NCI-H187 treated with DMSO at 0.1 percent for 48 hours (cell line): ENCODE measurements at places on chromosomes 2 and 18.

DNA sequence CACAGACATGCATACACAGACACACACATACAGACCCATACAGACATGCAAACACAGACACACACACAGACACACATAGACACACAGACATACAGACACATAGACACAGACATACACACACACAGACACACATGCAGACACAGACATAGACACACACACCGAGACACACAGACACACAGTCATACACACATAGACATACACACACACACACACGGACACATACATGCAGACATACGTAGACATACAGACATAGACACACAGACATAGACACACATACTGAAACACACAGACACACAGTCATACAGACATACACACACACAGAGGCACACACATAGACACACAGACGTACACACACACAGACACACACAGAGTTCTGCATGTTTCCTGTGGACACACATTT lies 26.9 kb downstream of the INHBB start:
- no peak for DNase-seq

GRCh38 chr2:200843993-200844948 lies 20.2 kb downstream of the CLK1 start:
- DNase-seq, result no peak

- DNase-seq, result no peak
These were observed 910 bp downstream of the SRSF7 start for GRCh38 chr2:38750011-38750890.

GRCh38 chr2:177478029-177478428 lies 85.5 kb downstream of the AGPS start:
- no peak for DNase-seq

- no peak for DNase-seq
These were observed 129.0 kb downstream of the EVA1A start for GRCh38 chr2:75431763-75432162.

- DNase-seq, result no peak
These were observed 29.0 kb upstream of the SLC35F6 start for GRCh38 chr2:26735097-26735496.

- DNase-seq, result no peak
These were observed 736 bp downstream of the ZSCAN30 start for GRCh38 chr18:35289293-35289692.

- DNase-seq, result no peak
These were observed 13.2 kb downstream of the SLC9A2 start for GRCh38 chr2:102632380-102633175.

DNA sequence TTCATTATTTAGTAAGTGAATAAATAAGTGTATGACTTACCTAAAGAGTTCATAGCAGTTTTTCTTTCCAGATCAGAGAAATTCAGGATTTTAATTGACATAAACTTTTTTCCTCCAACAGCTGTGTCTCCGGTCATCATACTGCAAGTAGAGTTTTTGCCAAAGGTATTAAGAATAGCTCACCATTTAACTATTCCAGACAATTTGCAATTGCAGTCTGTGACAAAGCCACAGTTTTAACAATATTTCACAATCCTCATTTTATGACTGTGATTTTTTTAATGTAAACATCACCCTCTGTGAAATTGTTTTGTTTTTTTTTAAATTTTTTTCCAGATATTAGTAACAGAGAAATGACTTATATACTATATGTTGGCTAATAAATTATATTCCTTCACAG lies 199.1 kb downstream of the TRIB2 start:
- no peak for DNase-seq

- DNase-seq, result no peak
These were observed 210.6 kb downstream of the TMEM247 start for GRCh38 chr2:46689993-46690392.

DNA sequence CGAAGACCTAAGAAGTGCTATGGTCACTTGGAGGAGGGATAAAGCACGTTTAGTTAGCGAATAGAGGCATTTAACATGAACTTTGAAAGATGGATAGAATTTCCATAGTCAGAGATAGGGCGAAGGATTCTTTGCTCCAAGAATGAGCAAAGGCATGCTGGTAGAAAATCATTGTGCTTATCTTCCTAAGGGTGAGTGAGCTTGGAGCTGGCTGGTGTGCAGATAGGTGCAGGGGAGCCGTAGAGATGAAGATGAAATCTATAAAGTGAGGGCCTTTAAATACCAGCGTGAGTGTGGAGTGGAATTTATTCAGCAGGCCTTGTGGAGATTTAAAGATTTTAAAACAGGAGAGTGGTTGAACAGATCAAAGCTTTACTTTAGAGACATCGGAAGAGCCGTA lies 1.6 kb downstream of the HRH4 start:
- DNase-seq, result no peak

GRCh38 chr2:9230881-9231280 lies 24.3 kb downstream of the ASAP2 start:
- DNase-seq, result no peak

DNA sequence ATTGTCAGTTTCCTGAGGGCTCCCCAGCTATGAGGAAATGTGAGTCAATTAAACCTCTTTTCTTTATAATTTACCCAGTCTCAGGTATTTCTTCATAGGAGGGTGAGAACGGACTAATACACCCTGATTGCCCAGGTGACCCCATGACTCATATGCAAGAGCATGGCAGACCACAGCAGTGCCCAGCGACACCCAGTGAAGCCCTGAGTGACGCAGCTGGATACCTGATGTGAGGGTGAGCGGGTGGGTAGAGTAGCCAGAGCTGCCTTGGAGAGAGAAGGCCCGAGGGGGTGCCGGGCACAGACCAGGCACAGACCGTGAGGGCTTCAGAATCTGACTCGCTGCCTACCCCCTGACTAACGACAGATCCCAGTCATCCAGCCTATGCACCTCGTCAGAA lies 15.4 kb downstream of the ALPG start:
- no peak for DNase-seq

DNA sequence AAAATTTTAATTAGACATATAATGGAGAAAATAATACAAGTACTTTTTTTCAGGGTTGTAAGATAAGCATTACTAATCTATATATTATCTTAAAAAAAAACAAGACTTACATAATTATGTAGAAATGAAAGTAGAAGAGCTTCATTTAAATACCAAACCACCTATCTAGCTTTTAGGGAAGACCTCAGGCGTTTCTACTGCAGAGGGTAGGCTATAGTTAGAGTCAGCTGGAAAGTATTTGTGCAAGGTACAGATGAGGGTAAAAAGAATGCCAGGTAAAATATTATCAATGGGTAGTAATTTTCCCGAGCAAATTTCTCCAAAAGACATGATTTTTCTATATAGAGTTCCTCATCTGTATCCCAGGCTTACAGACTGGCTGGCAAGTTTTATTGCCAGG lies 30.5 kb upstream of the SLC39A10 start:
- DNase-seq, result no peak

DNA sequence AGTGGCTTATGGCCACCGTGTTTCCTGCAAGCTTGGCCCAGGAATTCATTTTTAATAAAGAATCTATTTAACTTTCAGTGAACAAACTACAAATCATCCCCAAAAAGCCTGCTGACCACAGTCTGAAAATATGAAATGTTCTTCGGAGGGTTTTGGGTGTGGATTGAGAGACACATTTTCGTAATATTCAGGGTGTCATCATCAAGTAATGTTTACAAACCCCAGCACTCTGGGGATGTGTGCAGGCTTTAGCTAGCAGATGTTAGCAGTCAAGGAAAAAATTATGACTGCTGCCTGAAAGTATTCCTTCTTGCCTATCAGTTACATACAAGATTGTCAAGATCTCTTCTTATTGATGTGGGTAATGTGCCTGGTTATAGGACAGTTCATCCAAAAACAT lies 143.9 kb upstream of the FN1 start:
- DNase-seq, result no peak

DNA sequence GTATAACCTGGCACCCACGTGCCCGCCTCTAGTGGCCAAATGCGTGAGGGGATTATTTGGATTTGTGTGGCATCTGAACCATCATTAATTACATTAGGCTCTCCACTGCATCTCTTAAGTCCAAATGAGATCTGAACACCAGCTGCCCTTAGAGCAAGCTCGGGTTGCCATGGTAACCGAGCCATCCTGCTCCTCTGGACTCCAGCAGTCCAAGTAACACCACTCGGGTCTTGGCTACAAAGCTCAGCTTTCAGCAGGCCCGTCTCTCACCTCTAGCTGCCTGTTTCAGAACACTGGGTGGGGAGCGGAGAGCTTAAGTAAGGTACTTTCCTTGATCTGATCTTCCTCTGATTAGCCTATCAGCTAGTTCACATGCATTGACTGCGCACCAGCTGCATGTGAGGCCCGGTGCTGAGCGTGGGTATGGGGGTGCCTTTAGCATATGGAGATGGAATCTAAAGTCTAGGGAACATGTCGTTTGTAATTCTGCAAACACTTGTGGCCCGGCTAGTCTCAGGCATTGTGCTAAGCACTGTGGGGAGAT lies 14.1 kb upstream of the CYS1 start:
- DNase-seq, result no peak

- no peak for DNase-seq
These were observed 110.9 kb downstream of the NAB1 start for GRCh38 chr2:190759749-190760213.

- DNase-seq, result no peak
These were observed at the start of gene YES1 for GRCh38 chr18:811892-812375. Gene YES1 (minus strand): TSS chr18:812242. CDS start chr18:756827, 55,415 bp downstream.

DNA sequence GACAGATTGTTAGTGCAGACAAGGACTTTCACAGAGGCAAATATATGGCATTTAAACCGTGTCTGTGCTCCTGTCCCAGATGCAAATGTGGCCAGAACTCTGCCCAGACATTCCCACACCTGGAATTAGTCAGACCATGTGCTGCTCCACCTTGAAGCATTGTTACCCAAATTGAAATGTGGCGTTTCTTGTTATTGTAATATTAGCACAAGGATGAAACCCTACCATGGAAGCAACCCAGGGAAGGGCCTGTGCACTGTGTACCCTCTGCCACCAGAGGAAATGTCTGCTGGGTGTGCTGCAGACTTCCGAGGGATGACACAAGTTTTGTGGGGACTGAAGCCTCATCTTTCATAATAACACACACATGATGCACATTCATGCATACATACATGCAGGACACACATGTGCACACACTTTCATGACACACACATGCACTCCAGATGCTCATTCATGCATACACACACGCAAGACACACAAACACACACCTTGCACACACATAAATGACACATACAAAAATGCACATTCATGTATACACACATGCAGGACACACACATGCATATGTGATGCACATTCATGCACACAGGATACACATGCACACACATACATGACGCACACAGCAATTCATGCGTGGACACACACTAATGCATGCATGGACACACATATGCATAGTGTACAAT lies 133.2 kb upstream of the SNTG2 start:
- DNase-seq, result no peak

GRCh38 chr2:55500025-55500424 lies 19.5 kb upstream of the CFAP36 start:
- DNase-seq, result no peak

GRCh38 chr2:166671801-166672200 lies 177.8 kb upstream of the SCN7A start:
- DNase-seq, result no peak

GRCh38 chr18:59639136-59639535 lies 58.1 kb downstream of the CCBE1 start:
- no peak for DNase-seq

GRCh38 chr2:227013881-227014280 lies 150.1 kb downstream of the COL4A4 start:
- no peak for DNase-seq

DNA sequence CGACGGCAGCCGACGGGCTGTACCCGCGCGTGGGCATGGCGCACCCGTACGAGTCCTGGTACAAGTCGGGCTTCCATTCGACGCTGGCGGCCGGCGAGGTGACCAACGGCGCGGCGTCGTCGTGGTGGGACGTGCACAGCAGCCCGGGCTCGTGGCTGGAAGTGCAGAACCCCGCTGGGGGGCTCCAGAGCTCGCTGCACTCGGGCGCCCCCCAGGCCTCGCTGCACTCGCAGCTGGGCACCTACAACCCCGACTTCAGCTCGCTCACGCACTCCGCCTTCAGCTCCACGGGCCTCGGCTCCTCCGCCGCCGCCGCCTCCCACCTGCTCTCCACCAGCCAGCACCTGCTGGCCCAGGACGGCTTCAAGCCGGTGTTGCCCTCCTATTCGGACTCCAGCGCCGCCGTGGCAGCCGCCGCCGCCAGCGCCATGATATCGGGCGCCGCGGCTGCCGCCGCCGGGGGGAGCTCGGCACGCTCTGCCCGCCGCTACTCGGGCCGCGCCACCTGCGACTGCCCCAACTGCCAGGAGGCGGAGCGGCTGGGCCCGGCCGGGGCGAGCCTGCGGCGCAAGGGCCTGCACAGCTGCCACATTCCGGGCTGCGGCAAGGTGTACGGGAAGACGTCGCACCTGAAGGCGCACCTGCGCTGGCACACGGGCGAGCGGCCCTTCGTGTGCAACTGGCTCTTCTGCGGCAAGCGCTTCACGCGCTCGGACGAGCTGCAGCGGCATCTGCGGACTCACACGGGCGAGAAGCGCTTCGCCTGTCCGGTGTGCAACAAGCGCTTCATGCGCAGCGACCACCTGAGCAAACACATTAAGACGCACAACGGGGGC lies 2.0 kb downstream of the SP9 start:
- no peak for DNase-seq

DNA sequence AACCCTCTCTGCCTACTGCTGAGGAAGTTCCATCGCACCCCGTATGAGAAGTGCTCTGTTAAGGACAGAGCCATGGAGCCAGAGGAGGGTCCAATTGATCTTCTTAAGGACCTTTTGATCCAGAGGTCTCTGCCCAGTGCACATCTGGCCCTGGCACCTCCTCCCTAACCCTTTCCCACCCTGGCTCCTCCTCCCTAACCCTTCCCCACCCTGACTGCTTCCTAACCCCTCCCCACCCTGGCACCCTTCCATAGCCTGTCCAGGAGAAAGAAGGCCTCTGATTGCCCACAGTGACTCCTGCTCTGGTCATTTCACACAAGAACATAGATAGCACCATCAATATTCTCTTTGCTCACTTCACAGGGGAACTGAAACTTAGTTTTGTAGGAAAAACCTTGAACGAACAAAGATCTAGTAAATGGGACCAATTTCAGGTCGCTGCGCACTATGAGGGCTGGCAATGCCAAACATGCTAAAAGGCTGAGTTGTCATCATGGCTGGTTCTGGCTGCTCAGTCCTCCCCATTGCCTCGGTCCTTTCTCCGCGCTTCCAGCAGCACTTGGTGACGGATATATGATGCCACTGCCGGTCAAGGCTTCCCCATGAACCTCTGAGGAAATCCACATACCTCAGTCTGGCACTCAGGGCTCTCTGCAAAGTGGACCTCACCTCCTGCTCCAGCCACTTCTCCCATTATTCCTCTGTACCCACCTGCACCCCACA lies 49.2 kb downstream of the PKDCC start:
- DNase-seq, result no peak

DNA sequence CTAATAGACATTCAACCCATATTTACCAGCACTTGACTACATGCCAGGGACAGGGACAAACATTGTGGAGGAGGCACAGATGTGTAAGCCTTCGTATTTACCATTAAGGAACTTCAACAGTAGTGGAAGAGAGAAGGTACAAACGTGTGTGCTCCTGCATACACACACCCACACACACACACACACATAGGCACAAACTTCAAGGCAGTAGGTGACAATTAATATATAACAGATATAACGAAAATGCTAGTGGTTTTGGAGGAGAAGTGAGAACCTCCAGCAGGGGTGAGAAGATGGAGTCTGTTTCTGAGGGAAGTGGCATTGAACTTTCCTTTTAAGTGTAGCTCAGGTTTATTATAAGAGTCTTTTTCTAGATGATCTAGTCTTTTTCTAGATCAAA lies 231.1 kb downstream of the SETBP1 start:
- DNase-seq, result no peak

- DNase-seq, result no peak
These were observed 808 bp downstream of the ATP5MC3 start for GRCh38 chr2:175180701-175181103.

- no peak for DNase-seq
These were observed 53.7 kb upstream of the LRRC30 start for GRCh38 chr18:7177116-7177744.
